ENCODE measurements at places on chromosomes 5 and 9. TPM values are rescaled to one million over a fixed set of nuclear protein-coding genes. Genes with fewer than 3 reads are reported as not detected.

The MAMDC2 gene
- 2.5 TPM for polyA plus RNA-seq

The UGCG gene
- 7.8 TPM for polyA plus RNA-seq

The C9orf153 gene
- not detected for polyA plus RNA-seq

The CDH9 gene
- not detected for polyA plus RNA-seq

The LSM11 gene
- polyA plus RNA-seq = 0.92 TPM

The TNFSF15 gene
- 0.60 TPM for polyA plus RNA-seq

The TRIM36 gene
- 18.0 TPM for polyA plus RNA-seq

The NOXA1 gene
- 15.4 TPM for polyA plus RNA-seq

The LCN12 gene
- polyA plus RNA-seq = not detected

The PRUNE2 gene
- polyA plus RNA-seq = 32.2 TPM

The SCGB3A2 gene
- polyA plus RNA-seq = not detected

The ENTR1 gene
- polyA plus RNA-seq = 16.2 TPM

DNA sequence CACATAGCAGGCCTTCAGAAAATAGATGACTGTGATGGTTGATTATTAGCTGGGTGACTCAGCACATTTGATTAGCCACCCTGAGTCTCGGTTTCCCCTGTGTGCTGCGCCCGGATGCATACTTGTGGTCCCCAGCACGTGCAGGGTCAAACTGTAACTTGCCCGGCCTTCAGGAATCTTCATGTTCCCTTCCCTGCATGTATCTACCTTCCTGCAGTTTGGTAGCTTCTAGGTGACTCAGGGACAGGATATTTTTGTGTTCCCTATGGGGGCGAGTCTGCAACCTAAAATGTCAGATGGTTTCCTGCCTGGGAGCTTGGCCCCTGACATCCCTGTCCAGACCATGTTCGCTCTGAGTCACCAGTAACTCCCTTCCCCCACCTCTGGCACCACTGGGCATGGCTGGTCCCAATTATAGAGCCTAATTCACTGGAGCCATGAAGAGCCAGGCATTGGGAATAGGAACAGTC, 13.2 kb downstream of the PTGS1 start:
- peaks cover 20% of the 10 kb centered on the region for H3K4me1 ChIP-seq
- peak; percentile 46 for DNase-seq
- H3K27ac ChIP-seq = peak overlapping the region; percentile 63
- no peaks in the 10 kb centered on the region for H3K36me3 ChIP-seq

GRCh38 chr9:38333047-38333446, 59.5 kb upstream of the ALDH1B1 start:
- no peaks in the 10 kb centered on the region for H3K4me1 ChIP-seq
- H3K36me3 ChIP-seq = no peaks in the 10 kb centered on the region

- no peaks in the 10 kb centered on the region for H3K4me1 ChIP-seq
- peak overlapping the region; percentile 84 for H3K27ac ChIP-seq
- peak overlapping the region; percentile 55 for H3K4me3 ChIP-seq
- peak; percentile 87 for DNase-seq
Observed at GRCh38 chr9:121566481-121567465, 67.1 kb upstream of the GGTA1 start.

DNA sequence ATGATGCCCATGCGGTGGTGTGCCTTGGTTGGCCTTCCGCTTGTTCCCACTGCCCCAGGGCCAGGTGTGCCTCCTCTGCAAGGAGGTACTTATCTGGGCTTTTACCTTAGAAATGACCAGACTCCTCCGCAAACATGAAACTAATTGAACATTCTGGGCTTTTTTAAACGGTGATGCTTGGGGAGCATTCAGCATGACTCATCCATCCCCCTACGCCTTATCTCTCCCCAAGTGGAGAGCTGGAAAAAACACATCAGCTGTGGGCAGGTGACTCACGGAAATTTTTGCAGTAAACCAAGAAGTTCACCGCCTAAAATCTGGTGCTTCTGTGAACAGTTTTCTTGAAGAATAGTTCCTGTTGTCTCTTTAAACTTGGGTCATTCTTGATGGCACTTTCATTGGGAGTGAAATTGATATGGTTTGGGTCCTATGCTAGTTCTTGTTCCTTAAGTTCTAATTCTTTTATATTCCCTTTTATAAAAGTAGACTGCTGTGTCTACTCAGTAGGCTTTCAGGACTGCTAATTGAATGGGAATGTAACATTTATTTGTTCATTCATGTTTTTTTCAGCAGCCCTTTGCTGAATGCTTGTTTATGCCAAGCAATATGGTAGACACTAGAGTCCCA, 39.6 kb downstream of the SFXN1 start:
- H3K27me3 ChIP-seq = no peaks in the 10 kb centered on the region
- H3K27ac ChIP-seq = no peak overlapping the region
- H3K4me3 ChIP-seq = no peak overlapping the region
- H3K36me3 ChIP-seq = peaks cover 96% of the 10 kb centered on the region

- no peaks in the 10 kb centered on the region for H3K4me1 ChIP-seq
- H3K27me3 ChIP-seq = no peaks in the 10 kb centered on the region
- no peak for DNase-seq
- no peak overlapping the region for H3K4me3 ChIP-seq
- no peak overlapping the region for H3K27ac ChIP-seq
- no peaks in the 10 kb centered on the region for H3K36me3 ChIP-seq
Observed at GRCh38 chr5:1535646-1536045, 11.9 kb upstream of the LPCAT1 start.

DNA sequence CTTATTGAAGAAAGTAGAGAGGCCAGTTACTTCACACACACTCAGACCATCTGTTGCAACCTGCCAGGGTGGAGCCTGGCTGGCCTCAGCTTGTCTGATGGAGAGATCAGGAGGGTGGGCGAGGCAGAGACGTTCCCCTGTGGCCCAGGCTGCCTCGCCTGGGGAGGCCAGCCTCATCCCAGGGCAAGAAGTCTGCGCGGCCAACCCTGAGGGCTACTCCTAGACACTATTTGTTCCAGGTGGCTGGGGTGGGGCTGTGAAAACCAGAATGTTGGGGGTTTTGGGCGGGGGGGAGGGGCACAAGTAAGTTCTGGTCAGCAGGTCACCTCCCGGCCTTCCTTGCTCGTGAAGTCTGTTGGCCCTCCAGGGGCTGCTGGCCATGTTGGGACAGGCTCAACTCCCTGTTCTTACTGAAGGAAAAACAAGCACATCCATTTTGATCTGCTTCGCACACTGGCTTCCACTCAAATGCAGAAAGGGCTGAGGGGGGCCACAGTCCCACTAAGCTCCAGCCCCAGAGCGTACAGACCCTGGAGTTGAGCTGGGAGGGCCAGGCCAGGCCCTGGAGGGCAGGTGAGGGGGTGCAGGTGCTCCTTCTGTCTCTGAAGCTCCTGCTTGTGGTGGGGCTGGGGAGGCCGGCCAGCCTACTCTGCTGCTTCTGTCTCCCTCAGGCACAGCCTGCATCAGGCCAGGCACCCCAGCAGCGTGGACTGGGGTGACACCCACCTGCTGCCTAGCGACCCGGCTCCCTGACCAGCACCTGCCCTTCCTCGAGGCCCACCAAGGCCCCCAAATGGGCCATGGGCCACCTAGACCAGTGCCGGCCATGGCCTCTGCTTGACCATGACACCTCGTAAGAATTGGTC, 46.6 kb downstream of the SECISBP2 start:
- DNase-seq = peak; percentile 54
- H3K27me3 ChIP-seq = no peaks in the 10 kb centered on the region
- no peak overlapping the region for H3K27ac ChIP-seq
- no peak overlapping the region for H3K4me3 ChIP-seq
- H3K4me1 ChIP-seq = no peaks in the 10 kb centered on the region

GRCh38 chr5:39057734-39058133, 16.5 kb downstream of the RICTOR start:
- H3K36me3 ChIP-seq = no peaks in the 10 kb centered on the region
- peak overlapping the region; percentile 45 for H3K27ac ChIP-seq
- H3K4me1 ChIP-seq = peaks cover 5% of the 10 kb centered on the region
- H3K27me3 ChIP-seq = no peaks in the 10 kb centered on the region
- peak overlapping the region; percentile 30 for H3K4me3 ChIP-seq

GRCh38 chr9:93218161-93218560, 34.2 kb downstream of the WNK2 start:
- peaks cover 38% of the 10 kb centered on the region for H3K4me1 ChIP-seq
- H3K36me3 ChIP-seq = no peaks in the 10 kb centered on the region
- no peaks in the 10 kb centered on the region for H3K27me3 ChIP-seq
- peak overlapping the region; percentile 35 for H3K27ac ChIP-seq
- no peak overlapping the region for H3K4me3 ChIP-seq
- no peak for DNase-seq

DNA sequence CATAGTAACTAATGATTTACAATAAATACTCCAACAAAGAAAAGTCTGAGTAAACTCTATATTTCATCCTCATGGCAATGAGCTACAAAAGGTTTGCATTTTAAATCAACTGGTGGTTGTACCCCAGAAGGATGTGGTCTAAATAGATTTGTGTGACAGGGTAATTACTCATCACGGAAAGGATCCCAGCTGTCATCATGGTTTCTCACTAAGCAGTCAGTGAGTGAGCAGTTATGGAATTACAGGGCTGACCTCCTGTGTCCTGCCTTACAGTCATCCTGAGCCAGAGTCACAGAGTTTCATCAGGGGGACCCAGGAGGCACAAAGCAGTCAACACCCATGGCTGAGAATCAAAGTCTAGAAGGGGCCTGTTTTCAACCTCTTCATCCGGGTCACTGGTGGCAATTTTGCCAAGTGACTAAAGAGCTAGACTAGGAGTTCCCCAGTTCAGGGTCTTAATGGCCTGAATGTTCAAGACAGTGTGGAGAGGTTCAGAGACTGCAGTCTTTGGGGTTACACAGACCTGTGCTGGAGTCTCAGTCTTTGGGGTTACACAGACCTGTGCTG, 210.7 kb upstream of the SLC24A2 start:
- H3K36me3 ChIP-seq = no peaks in the 10 kb centered on the region
- H3K4me1 ChIP-seq = no peaks in the 10 kb centered on the region
- no peak for DNase-seq
- H3K27me3 ChIP-seq = no peaks in the 10 kb centered on the region
- no peak overlapping the region for H3K27ac ChIP-seq

DNA sequence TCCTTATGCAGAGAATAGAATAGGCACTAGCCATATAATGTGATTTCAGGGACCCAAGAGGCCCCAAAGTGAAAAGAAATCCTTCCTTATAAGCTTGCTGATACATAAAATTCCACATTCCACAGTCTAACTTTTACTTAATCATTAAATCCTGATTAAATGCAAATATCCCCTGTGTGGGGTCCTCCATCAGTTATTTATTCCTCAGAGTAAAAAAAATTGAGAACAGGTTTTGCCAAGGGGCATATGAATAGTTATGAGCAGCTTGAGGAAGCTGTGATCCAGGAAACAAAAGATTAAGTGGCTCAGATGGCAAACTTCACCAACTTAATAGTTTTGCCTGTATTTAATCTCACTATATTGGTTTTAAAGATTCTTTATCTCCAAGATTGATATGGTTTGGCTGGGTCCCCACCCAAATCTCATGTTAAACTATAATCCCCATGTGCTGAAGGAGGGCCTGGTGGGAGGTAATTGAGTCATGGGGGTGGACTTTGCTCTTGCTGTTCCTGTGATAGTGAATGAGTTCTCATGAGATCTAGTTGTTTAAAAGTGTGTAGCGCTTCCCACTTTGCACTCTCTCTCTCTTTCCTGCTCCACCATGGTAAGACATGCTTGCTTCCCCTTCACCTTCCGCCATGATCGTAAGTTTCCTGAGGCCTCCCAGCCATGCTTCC, 324.9 kb downstream of the NPR3 start:
- H3K27ac ChIP-seq = no peak overlapping the region
- H3K4me3 ChIP-seq = no peak overlapping the region
- H3K36me3 ChIP-seq = no peaks in the 10 kb centered on the region
- H3K27me3 ChIP-seq = no peaks in the 10 kb centered on the region
- peaks cover 20% of the 10 kb centered on the region for H3K4me1 ChIP-seq

GRCh38 chr5:127290019-127290945, at the start of gene MEGF10:
Gene MEGF10 (plus strand): TSS chr5:127290796. CDS start chr5:127331309, 40,513 bp downstream.
- peaks cover 8% of the 10 kb centered on the region for H3K27me3 ChIP-seq
- H3K27ac ChIP-seq = no peak within 1 kb of the TSS
- peak within 1 kb of the TSS; percentile 1 for H3K4me3 ChIP-seq
- no peak for DNase-seq

DNA sequence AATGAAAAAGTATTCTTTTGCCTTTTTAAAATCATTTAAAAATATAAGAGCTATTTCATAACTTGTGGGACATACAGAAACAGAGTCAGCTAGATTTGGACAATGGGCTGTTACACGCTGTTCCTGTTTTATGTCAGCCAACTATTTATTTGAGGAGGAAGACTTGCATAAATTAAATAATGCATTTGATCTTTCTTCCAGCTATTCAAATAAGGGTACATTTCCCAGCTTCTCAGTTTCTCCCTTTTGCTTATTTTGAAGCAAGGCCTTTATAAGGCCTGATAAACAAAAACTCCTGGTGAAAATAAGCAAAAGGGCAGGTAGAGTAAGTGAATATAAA, 6.5 kb downstream of the STOM start:
- no peaks in the 10 kb centered on the region for H3K27me3 ChIP-seq
- peak overlapping the region; percentile 77 for H3K4me3 ChIP-seq
- DNase-seq = no peak

DNA sequence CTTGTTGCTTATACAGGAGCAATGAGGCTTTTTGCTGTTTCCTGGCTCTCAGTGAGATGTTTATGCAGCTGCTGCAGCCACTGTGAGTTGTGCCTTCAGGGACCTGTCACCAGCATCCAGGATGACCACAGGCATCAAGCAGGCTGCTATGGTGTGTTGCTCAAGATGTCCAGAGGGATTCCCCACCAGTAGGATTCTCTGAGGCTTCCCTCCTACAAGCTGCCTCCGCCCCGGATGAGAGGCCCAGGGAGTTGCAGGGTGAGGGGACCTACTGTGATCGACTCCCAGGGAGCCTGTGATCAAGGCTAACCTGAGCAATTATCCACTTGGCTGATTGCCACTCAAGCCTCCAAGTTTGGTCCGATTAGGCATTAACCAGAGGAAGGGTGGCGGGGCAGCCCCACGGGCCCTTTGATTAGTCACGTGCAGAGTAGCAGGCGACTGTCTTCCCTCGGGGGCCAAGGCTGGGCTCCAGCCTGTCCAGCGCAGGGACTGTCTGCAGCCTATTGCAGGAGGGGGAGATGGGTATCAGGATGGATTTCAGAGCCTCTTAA, 1.8 kb upstream of the FAT2 start:
- no peak overlapping the region for H3K27ac ChIP-seq
- no peak overlapping the region for H3K4me3 ChIP-seq
- H3K36me3 ChIP-seq = no peaks in the 10 kb centered on the region
- H3K4me1 ChIP-seq = no peaks in the 10 kb centered on the region

DNA sequence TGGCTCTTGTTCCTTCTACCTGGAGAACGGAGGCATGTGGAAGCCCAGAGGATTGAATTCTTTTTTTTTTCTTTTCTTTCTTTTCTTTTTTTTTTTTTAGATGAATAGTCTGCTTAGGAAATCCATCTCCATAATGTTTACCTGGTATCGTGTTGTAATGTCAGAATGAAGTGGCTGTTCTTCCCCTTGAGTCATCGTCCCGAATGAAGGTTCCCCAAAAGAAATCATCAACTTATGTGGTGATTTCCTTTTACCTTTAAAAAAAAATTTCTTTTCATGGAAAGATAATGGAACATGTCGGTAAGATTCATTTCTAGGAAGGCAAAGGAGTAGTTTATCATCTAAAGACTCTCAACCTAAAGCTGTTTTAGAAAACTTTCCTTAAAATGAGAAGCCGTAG, 59.7 kb downstream of the DOCK8 start:
- no peak for DNase-seq
- no peaks in the 10 kb centered on the region for H3K36me3 ChIP-seq
- H3K4me1 ChIP-seq = no peaks in the 10 kb centered on the region
- H3K27me3 ChIP-seq = no peaks in the 10 kb centered on the region
- H3K4me3 ChIP-seq = no peak overlapping the region

- no peaks in the 10 kb centered on the region for H3K27me3 ChIP-seq
- H3K4me3 ChIP-seq = no peak overlapping the region
- H3K27ac ChIP-seq = no peak overlapping the region
- peaks cover 35% of the 10 kb centered on the region for H3K36me3 ChIP-seq
- no peaks in the 10 kb centered on the region for H3K4me1 ChIP-seq
- no peak for DNase-seq
Observed at GRCh38 chr5:134611515-134611914, 21.1 kb downstream of the SAR1B start.
